ENCODE measurements at places on chromosomes 11 and 22.
A peak's percentile ranks its signal among the peaks of the same experiment; 100 is the strongest.

- no peak for DNase-seq
Measured at GRCh38 chr22:39833610-39834009, 60.0 kb downstream of the ENTHD1 start.

GRCh38 chr11:85167471-85167870 lies 459.7 kb downstream of the DLG2 start:
- DNase-seq: no peak

DNA sequence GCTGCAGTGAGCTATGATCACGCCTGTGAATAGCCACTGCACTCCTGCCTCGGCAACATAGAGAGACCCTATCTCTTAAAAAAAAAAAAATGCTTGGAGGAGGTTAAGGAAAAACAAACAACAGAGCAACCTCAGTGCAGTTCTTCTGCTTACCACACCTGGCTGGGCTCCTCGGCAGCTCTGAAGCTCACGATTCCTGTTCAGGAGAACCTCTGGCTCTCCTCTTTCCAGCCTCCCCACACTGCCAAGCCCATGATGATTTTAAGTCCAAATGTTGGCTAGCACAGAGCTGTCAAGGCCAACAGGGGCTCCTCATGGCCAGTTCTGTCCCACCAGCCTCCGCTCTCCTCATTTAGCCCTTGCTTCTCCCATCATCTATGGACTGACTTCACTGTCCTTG lies 69.7 kb upstream of the ARFGAP3 start:
- no peak for DNase-seq

DNA sequence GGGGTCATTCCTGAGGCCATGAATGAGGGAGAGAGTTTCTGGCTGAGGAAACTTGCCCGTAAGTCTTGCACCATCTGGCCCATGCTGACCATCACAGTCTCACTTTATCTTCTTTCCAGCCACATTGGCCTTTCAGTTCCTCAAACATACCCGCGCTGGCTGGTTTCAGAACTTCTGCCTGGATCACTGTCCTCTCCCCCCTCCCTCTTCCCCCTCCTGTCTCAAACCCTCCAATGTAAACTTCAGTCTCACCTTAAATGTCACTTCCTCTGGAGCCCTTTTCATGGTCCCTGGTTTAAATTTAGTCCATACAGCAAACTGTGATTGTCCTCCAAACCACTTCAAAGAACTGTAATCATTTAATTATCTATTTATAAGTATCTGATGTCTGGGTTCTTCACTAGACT lies 3.7 kb upstream of the TMEM109 start:
- no peak for DNase-seq

- DNase-seq: no peak
Measured at GRCh38 chr11:83909579-83910534, 623.7 kb upstream of the CCDC90B start.

- DNase-seq: peak; percentile 12
Measured at GRCh38 chr11:120136356-120136755, 1.6 kb downstream of the TRIM29 start.

- no peak for DNase-seq
Measured at GRCh38 chr11:7635137-7635536, 38.2 kb downstream of the CYB5R2 start.

DNA sequence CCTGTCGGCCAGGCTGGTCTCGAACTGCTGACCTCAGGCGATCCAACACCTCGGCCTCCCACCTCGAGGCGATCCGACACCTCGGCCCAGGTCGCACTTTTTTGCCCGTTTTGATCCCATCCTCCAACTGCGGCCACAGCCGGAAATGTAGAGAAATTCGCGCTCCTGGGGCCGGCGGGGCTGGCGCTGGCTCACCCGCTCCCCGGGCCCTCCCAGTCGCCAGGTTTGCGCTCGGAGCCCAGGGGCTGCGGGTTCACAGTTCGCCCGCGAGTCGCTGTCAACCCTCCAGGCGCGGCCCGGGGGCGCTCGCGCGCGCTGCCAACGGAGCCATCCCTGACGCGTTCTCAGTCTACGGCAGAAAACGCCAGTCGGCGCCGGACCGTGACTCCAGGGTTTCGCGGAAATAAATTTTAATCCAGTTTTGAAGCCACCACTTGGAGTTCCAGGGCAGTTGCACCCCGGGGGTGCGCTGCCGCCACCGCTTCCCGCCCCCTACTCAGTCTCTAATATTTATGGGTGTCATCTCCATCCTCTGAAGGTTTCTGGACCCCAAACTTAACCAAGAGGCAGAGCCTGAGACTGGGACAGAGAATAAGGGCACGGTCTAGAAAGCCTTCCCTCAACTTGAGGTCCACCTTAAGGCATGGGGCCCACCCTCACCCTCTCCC lies 1.5 kb upstream of the KLHDC7B start:
- no peak for DNase-seq

GRCh38 chr22:26835929-26836528 lies 178.6 kb downstream of the MIAT start:
- no peak for DNase-seq

- DNase-seq: no peak
Measured at GRCh38 chr11:31798554-31799434, 12.3 kb downstream of the PAX6 start.

DNA sequence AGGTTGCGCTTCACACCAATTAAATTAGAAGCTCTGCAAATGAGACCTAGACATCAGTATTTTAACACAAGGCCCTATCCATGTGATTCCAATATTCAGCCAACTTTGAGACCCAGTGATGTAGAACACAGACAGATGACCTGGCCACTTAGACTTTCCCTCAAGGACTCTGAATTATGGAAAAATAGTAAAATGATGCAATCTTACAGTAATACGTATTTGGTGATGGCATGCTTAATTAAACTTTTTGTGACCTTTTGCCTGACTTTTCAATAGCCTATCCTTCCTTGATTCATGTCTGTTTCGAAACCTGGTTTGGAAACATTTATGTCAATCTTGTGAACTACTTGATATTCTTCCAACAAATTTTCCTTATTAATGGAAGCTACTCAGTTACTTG lies 521.2 kb downstream of the KCNA4 start:
- DNase-seq: no peak

DNA sequence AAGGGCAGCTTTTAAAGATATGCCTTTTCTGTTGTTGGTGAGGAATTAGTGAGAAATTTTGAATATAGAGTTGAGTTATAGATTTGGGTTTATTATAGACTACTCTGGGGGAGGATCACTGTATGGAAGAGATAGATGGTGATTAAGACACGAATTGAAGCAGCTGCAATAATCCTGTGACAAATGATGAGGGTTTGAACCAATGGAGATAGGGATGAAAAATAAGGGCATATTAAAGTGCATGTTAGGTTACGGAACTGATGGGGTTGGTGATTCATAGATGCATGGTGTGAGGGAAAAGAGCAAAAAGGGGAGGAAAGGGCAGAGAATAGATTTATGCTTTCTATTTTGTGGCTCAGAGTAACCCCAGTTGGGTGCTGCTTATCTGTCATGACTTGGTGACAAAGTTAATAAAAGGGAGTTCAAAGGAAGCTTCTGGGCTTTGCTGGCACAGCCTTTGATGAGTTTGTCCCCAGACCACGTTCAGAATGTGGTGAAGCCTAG lies 11.8 kb downstream of the C11orf87 start:
- DNase-seq: no peak

DNA sequence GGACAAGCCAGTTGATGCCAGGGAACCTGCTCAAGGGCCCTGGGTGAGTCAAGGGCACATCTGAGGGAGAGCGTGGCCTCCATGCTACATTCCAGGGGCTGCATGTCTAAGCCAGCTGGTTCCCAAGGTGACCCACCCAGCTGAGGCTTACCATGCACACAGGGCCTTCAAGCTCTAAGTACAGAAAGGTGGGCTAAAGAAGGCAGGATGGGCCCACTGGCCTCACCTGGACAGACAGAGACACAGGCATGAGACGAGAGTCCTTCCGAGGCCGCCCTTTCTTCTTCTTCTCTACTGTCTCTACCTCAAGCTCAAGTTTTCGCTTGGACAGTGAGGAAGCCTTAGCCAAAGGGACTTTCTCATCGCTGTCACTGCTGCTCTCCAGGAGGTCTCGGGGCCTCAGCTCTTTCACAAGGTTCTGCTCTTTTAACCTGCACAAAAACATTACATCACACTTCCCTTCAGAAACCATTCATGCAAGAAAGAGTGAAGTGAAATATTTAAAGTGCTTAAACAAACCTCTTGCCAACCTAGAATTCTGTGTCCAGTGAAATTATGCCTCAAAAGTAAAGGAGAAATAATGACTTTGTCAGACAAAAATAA lies 69.9 kb downstream of the HIRA start:
- DNase-seq: no peak

GRCh38 chr11:112178428-112178827 lies 3.1 kb downstream of the BCO2 start:
- DNase-seq: no peak

DNA sequence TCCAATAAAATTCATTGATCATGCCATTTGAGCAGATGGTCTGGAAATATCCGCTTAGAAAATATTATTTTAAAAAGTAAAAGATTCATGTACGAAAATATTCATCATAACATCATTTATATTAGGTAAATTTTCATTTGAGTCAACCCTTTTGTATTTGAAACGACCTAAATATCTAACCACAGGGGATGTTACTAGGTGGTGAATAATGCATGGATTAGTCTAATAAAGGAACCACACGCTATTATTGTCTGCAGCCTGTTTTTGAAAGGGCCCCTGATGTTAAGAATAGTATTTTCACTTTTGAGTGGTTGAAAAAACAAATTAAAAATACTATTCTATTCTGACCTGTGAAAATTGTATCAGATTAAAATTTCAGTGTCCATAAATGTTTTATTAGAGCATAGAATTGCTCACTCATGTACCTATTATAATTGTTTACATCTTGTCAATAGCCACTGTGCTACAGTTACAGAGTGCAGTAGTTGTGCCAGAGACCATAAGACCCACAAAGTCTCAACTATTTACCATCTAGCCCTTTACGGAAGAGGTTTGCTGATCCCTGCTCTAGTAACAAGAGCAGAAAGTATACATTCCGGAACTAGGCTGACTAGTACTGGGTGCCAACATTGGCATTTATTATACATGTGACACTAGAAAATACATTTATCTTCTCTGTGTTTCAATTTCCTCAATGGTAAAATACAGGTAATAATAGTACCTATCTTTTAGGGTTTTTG lies 176.1 kb downstream of the LRRC4C start:
- no peak for DNase-seq

DNA sequence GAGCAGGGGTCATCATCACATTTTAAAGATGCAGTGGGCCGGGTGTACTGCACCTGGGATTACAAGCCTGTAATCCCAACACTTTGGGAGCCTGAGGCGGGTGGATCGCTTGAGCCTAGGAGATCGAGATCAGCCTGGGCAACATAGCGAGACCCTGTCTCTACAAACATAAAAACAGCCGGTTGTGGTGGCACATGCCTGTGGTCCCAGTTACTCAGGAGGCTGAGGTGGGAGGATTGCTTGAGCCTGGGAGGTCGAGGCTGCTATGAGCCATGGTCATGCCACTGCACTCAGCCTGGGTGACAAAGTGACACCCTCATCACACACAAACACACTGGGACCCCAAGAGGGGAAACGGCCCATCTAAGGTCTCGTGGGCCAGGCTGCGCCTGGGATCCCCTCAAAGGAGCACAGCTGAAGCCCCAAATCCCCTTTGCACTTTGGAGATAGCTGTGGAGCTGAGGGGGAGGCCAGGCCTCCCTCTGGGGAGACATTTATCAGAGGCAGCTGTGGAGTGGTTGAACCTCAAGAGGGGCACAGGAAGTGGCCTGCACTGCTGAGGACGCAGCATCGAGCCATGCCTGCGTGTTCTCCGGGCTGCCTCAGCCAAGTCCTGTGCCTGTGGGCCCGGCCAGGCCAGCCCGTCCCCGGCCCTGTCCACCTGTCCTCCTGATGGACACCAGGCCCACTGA lies 27.5 kb downstream of the OSBPL5 start:
- DNase-seq: no peak

DNA sequence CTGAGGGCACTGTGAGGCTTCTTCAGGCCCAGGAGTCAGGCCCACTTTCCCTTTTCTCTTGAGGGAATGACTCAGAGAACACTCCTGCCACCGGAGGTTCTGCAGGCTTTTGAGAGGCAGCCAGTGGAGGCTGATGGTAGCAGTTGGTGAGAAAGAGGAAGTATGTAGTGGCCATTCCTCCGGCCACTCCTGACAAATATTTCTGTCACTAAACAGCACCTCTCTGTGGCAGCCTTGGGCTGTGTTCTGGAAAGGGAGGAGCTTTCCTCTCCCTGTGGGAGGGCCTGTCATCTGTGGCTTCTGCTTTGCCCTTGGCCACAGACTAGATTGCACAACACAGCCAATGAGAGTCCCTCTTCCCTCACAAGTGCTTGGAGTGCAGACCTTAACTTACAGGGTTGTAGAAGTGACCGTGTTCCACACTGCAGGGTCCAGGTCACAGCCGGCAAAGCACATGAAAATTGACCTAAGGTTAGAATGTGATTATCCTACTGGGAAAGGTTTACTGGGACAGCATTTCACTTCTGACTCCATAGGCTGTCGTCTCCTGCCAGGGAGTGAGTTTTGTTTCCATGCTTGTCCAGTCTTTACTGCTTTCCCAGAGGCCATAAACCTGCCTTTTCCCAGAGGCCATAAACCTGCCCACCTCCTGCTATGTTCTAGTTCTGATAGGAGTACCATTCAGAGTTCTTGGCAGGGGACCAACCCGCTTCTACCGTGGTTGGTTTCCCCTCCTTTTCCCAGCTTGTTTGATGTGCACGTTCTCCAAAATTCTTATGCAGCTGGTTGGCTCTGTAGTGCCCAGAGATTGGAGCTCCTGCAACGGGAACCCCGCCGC lies 33.3 kb downstream of the MARK2 start:
- DNase-seq: no peak

DNA sequence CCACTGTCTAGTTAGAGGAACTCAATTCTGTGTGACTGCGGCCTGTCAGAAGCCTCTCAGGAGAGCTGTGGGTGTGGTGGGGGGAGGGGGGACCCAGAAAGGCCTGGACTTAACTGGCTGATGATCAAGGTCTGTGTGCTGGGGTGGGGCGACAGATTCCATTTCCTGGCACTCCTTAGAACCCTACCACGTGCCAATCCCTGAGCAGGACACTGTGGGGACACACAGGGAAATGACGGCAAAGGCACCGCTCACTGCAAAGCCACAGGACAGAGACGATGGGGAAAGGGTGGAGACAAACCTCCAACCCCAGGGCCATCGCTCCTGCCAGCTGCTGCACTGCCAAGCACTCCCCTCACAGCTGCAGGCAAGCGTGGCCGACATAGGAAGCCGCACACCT lies 58.4 kb upstream of the BID start:
- DNase-seq: no peak

- DNase-seq: no peak
Measured at GRCh38 chr22:26770624-26771023, 113.2 kb downstream of the MIAT start.

GRCh38 chr11:134856056-134856971 lies 444.3 kb upstream of the B3GAT1 start:
- no peak for DNase-seq

GRCh38 chr11:79708319-79708932 lies 267.6 kb upstream of the TENM4 start:
- no peak for DNase-seq

DNA sequence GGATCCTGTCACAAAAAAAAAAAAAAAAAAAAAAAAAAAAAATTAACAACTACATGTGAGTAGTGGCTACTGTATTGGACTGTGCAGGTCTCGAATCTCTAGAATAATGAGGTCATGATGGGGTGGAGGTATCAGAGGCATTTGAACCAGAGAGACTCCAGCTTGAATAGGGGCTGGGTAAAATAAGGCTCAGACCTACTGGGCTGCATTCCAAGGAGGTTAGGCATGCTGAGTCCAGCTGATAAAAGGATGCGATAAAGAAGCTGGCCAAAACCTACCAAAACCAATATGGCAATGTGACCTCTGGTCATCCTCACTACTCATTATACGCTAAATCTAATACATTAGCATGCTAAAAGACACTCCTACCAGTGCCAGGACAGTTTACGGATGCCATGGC lies 5.9 kb upstream of the PACSIN3 start:
- DNase-seq: no peak

Data from omental fat pad (tissue), 4 donors.